Activated CD4-positive, alpha-beta memory T cell treated with anti-CD3 and anti-CD28 coated beads, Interleukin-2, amount 10 ng/mL, durations not matched to agents 7 days and 5 days (primary cell): ENCODE measurements at places on chromosomes 3 and 15.

- no peak for DNase-seq
Measured at GRCh38 chr3:138916824-138917223, 30.1 kb downstream of the FOXL2 start.

GRCh38 chr15:41901431-41901830, 7.6 kb upstream of the SPTBN5 start:
- no peak for DNase-seq

GRCh38 chr15:66429546-66429945, 42.8 kb downstream of the MAP2K1 start:
- DNase-seq, result no peak

- DNase-seq, result no peak
Measured at GRCh38 chr3:142645236-142645793, 49.1 kb downstream of the PLS1 start.

DNA sequence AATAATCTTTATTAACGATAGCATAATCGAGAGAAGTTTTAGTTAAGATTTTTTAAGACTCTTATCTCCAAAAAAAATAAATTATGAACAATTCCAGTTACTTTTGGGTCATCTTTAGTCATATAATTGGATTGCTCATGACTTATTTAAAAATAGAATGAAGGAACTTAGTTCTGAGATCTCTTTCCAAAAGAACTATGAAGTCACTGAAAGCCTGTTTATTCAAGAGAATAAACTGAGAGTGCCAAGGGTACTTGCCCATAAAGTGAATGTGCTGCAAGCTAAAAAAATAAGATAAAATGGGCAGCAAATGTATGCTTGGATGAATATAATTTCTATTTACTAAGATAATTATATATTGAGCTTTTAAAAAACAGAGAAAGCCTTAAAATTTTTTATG, 176.5 kb upstream of the PLSCR5 start:
- no peak for DNase-seq

GRCh38 chr3:87855616-87856015, 203.2 kb downstream of the CGGBP1 start:
- DNase-seq, result no peak

GRCh38 chr3:24605511-24606028, 110.9 kb upstream of the THRB start:
- no peak for DNase-seq

GRCh38 chr3:48412375-48413001, 17.4 kb downstream of the PLXNB1 start:
- no peak for DNase-seq

DNA sequence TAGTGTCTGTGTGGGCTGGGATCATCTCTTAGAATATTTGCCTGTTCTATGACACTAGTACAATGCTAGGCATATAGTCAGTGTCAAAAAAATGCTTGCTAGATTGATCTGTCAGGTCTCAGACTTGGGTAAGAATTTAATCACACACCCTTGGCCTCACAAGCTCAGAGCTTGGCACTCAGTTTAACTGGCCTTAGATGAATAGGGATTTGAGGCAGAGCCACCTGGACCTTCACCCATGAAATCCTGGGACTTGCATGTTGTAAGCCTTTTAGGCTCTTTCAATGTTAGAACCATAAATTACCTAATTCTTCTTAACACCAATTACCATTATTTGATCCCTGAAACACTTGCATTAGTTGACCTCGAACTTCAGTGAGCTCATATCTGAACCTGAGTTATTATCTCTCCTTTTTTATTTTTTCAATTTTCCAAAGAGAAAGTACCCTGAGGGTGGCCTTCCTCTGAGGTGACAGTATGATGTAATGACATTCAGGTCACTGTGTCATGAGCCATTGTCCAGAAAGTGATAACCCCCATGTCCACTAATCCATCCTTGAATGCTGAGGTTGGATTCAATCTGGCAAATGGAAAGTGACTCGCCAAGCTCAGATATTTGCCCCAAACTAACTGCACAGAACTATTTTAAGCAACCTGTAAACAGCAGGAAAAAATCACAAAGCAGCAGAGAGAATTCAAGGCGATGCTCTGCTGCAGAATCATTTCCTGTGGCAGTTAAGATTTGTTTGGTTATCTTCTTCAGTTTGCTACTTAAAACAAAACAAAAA, 615.2 kb upstream of the NR2F2 start:
- no peak for DNase-seq

DNA sequence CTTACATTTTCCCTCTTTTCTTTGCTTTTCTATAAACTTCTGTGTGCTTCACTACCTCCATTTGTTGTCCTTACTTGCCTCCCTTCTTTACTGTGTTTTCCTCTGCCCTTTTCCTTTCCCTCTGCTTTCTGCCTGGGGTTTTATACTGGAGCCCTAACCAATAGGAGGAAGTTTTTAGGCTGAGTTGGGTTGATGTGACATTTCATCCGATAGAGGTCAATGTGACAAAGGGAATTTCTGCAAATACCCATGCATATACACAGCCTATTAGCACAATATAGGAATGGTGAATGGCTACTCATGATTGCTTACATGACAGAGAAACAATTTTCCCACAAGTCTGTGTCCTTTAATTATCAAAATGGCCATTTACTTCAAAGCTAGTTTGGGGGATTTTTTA, 153.0 kb upstream of the ARPP21 start:
- DNase-seq, result no peak

DNA sequence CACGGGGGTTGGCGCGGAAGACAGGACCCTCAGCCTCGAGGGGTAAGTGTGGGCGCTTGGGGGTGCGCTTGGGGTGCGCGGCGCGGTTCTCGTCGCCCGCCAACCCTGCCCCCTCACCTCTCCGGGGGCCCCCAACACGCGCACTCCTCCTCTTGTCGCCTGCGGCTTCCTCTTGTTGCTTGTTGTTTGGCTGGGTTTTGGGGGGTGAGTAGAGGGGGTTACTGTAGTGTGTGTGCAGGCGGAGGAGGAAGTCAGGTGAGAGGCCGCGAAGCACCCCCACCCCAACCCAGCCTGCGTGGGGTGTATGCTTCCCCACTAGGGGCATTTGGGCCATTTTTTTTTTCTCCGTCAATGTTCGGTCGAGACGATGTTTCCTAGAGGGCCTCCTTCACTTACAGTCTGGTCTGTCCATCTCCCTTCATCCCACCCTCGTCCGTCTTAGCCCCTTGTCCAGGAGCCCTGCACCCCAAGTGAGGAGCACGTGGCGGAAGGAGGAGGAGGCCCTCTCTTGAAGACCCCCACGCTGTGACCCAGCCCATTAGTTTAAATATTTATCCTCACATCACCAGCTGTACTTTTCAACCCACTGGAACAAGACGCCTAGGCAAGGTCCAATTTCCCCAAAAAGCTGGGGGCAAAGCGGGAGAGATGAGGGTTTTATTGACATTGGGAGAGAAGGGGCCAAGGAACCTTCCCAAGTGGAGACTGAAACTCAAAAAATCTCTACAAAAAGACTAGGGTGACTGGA, 20.4 kb upstream of the SATB1 start:
- peak; percentile 73 for DNase-seq

DNA sequence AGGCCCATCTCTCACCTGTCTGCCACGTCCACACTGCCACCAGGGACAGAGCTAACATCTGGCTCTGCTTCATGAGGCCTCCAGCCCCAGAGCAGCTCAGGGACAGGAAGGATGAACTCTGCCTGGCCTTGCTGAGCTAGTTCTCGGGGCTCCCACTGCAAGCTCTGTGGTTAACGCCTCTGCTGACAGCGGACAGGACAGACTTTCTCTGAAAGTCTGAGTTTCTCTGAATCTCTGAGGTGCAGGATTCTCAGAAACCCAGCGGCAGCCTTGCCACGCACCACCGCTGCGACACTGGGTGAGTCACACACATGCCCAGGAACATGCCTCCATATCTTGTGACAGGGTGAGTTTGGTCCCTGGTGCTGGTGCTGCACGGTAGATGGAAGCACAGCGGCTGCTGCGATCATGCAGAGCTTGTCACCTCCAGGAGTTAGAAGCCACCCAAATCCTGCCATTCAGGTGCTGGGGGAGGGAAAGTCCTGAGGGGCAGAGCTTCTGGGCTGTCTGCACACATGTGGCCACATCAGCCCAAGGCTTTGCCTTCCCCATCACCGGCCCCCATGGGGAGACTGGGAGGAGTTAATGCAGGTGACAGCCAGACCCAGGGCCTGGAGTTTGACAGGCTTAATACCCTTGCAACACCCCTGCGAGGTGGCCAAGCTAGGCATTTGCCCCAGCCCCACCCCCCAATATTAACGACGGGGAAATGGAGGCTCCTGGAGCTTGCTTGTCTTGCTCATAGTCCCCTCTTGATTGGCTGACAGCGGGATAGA, 267.0 kb downstream of the PLCL2 start:
- DNase-seq, result peak; percentile 95

DNA sequence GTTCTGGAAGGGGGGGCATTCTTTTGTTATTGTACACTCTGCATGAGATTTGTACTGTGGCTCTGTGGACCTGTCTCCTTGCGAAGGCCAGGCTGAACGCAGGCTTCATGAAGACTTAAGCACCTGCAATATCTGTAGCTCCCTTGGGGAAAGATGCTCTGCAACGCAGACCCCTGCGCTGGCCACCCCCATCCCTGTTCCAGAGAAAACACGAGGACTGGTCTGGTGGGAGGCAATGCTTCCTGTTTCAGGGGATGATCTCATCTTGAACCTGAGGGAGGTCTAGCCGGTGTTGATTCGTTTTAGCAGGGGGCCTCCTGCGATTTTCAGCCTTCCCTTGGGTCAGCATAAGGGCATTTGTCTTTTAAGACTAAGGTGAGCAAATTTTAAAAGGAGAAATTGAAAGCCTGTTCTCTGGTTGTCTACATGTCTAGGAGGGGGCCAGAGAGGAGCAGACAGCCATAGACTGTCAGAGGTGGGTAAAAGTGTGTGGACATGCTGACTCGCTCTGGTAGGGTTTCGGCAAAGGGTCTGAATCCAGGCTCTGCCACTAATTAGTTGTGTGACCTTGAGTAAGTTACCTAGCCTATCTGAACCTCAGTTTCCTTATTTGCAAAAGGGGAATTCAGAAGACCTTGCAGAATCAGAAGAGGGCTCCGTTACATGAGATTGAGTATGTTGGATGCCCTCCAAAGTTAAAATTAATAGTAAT, 80.9 kb upstream of the RASGRF1 start:
- no peak for DNase-seq

GRCh38 chr3:105456017-105456416, 89.3 kb downstream of the ALCAM start:
- DNase-seq, result no peak

DNA sequence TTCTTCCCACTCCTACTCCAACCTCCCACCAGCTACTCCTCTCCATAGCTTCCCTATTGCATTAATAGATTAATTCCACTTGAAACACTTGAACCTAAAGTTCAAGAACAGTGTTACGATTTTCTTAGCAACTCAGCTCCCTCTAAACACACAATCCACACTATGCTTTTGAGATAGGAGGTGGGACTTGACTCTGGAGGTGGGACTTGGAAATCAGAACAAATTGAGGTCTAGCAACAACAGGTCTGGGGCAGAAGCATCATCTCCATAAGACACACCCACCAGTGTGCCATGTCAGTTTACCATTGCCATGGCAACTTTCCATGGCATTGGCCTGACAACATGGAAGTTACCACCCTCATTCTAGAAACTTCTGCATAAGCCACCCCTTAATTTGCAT, 336.5 kb upstream of the ALCAM start:
- DNase-seq, result no peak

DNA sequence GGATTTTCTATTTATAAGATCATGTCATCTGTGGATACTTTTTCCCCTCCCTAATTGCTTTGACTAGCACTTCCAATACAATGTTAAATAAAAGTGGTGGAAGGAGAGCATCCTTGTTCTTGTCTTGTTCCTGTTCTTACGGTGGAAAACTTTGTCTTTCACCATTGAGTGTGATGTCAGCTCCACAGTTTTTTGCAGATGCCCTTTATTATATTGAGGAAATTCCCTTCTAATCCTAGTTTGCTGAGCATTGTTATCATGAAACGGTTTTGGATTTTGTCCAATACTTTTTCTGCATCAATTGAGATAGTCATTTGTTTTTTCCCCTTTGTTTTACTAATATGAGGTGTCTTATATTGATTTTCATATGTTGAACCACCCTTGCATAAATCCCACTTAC, 19.9 kb upstream of the IL20RB start:
- no peak for DNase-seq

DNA sequence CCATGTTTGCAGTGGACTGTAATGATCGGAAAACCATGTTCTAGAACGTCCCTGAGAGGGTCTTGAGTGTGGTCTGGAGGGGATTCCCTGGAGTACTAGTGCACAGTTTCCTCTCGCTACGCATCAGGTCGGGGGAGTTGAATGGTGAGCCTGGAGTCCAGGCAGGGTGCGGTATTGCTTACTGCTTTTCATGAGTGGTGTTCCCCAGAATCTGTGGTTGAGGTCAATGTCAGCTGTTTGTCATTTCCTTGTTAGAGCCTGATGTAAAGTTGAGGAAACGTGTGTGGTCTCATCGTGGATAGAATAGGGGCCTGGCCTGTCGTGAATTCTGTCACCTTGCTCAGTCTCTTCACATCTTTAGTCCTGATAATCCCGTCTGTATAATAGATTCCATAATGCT, 328.2 kb upstream of the LRRFIP2 start:
- DNase-seq, result no peak

- DNase-seq, result no peak
Measured at GRCh38 chr3:111473550-111473949, 68.4 kb upstream of the CD96 start.

GRCh38 chr3:149424918-149425317, 47.5 kb upstream of the TM4SF1 start:
- no peak for DNase-seq
